Right renal cortex interstitium (tissue), 3 donors: ENCODE measurements at places on chromosomes 2 and 18.
A peak's percentile ranks its signal among the peaks of the same experiment; 100 is the strongest.

DNA sequence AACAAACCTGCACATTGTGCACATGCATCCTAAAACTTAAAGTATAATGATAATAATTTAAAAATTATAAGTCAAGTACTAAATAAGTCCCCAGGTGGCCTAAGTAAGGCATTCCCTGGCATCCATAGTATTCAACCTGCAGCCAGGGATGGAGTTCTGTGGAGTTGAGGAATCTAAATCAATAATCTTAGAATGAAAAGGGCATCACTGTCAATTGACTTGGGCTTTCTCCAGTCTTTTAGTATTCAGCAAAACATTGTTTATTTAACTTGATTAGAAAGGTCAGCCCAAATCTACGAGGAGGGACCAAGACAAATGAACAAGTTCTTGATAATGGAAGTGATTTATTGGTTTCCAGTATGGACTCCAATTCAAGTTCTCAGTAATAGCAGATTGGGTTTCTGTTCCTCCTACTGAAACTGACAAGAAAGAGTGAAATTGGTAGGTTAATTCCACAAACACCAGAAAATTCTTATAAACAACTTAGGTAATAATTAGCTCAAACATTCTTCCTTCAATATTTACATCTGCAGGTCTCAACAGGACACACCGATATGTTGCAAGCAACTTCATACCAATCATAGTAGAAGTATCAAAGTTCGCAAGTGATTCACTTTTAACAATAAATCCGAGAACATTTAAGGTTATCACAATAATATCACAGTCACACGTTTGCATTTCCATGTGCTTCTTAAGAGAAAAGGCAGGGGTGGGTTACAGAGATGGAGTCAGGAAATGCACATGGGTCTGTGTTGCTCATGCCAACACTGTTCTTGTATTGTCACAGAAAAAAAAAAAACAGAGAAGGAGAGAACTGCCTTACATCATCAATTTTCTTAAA lies 51.7 kb upstream of the EHBP1 start:
- DNase-seq, result no peak

DNA sequence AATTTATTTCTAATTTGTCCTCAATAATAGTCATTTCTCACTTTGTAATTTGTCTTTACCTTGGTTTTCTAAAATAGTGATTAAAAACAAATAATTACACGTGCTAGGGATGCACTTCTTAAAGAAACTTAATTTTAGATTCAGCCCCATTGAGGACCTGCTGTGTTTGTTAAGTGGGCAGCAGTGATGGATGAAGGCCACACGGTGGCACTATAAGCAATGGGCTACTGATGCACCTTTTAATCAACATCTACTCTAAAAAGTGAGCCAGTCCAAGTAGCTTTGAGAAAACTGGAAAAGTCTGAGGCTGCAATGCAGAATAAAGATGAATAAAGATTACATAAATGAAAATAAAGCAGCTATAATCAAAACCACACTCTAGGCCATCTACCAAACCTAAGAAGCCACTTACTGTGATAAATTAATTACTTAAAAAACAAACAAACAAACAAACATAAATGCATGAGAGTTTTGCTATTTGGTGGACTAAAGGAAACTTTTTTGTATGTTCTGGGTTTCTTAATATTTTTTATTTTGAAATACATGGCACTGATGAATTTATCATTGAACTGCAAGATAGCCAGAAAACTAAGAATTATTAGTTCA lies 89.3 kb downstream of the PDE11A start:
- DNase-seq, result peak; percentile 15

GRCh38 chr2:139480161-139480650 lies 700.0 kb upstream of the NXPH2 start:
- no peak for DNase-seq

DNA sequence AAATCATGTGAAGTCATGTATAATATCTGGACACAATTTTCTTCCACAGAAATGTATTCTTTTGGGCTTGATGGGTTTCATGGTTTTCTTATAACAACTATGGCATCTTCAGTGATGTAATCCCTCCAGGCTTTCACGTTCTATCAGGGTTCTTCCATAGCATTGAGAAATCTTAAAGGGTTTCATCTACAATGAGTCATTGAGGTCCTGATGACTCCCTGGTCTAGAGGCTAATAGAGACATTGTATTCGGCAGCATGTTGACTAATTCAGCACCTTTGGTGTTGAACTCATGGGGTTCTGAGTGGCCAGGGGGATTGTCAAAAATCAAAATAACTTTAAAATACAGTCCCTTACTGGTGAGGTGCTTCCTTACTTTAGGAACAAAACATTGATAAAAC lies 614.0 kb upstream of the CRIM1 start:
- no peak for DNase-seq

DNA sequence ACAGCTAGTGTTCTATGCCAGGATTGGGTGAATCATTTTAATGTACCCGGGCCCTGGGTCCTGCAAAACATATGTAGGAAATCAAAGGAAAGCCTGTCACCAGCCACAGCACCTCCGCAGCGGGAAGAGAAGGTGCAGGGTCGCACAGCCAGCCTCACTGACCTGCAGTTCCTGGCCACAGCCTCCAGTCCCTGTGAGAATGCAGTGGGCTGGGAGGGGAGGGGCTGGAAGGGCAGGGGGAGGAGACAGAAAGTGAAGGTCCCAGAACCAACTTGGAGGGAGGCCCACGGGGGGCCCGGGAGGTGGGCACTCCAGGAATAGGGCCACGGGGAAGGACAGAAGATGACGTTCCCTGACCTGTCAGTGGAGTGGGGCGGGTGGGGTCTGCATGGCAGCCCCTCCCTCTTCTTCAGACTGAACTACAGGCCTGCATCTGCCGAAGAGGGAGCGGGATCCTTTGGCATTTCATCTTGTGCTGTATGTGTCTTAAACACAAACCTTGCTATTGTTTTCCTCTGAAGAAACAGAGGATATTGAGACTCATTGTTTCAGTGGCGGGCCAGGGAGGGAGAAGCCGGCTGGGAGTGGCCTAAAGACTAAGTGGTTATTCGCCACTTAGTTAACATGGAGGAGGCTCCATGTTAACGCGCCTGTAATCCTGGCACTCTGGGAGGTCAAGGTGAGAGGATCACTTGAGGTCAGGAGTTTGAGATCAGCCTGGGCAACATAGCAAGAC lies 7.5 kb downstream of the MAL start:
- no peak for DNase-seq

DNA sequence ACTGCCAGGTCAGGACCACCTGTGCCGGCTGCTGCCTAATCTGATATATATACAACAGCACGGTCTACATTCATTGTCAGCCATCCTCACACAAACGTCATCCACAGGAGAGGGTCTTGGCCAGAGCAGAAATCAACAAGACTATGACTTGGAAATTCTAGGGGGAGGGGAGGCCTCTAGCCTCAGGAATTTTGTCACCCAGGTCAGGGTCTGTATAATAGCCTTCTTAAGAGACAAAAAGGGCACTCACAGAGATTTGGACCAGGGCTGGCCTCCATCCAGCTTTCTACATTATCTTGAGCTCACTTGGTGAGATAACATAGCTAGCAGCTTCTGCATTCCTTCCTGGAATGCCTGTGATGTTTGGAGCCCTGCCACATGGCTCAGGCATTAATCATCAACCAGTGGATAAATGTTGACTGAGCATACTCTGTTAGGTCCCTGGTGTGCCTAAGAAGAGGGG lies 50.4 kb upstream of the CTIF start:
- no peak for DNase-seq

GRCh38 chr2:226487573-226487972 lies 312.0 kb downstream of the IRS1 start:
- no peak for DNase-seq

DNA sequence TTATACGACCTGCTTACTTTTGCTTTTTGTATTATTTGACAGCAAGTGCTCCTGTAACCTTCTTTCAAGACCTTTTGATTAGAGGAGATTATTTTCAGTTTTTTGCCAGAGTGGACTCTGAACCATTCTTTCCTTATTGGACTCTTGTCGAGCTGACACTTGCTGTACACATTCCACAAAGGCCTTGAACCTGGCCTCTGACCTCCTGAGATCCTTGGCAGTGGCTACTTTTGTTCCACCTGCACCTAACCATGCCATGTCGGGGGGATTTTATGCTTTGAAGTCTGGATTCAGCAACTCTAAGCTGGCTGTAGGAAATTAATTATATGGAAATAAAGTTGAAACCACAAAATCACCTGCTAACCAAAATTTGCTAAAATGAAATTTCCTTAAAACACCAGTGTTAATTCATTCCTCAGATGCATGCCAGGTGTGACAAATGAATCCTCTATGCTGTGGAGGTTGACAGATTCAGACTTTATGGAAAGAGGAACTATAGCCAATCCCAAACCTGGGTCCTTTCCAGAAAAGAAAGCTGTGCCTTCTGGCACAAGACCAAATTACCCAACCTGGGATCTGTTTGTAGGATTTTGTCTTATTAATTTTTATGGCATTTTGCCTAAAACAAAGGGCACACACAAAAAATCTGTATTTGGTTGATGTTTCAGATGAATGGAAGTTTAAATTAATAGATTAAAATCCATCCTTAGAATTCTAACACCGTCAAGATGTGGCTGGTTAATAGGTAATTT lies 110.4 kb downstream of the CDC42EP3 start:
- DNase-seq, result no peak

- no peak for DNase-seq
These were observed 140.8 kb downstream of the BCL11A start for GRCh38 chr2:60412620-60413019.

- no peak for DNase-seq
These were observed 14.6 kb downstream of the NMUR1 start for GRCh38 chr2:231515603-231516002.

DNA sequence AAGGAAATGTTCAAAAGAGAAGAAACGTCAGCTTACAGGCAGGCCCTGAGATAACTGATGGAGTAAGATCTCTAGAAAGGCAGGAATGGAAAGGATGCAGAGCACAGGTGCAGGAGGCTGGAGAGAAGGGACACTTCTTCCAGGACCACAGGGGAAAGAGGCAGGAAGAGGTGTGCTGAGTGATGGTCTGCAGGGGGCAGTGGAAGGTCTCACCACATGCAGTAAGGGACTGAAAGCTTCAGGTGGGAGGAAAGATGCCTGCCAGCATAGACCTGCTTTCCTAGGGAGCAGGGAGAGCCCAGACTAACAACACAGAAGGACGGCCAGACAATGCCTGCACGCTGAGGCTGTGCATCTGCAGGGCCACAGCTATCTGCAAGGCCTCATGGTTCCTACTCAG lies 156.8 kb downstream of the L3MBTL4 start:
- no peak for DNase-seq

- no peak for DNase-seq
These were observed 330.7 kb downstream of the AGPS start for GRCh38 chr2:177723235-177723634.

GRCh38 chr2:38515155-38516074 lies 87.3 kb downstream of the HNRNPLL start:
- DNase-seq, result peak; percentile 67

DNA sequence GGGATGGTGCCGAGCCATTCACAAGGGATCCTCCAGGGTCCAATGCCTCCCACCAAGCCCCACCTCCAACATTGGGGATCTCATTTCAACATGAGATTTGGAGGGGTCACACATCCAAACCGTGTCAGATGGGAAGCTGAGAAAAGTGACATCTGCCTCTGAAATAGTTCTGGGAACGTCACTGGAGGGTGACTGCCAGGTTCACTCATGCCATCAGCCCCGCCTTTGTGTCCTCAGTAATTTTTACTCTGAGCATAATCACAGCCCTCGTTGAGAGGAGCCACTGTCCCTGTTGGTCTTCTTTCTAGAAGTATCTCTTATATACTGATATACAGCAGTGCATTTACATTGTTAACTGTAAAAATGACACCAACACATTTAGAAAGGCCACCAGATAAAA lies 67.4 kb downstream of the KLHL29 start:
- no peak for DNase-seq

- DNase-seq, result no peak
These were observed 674.3 kb upstream of the REG3G start for GRCh38 chr2:78351208-78351607.

DNA sequence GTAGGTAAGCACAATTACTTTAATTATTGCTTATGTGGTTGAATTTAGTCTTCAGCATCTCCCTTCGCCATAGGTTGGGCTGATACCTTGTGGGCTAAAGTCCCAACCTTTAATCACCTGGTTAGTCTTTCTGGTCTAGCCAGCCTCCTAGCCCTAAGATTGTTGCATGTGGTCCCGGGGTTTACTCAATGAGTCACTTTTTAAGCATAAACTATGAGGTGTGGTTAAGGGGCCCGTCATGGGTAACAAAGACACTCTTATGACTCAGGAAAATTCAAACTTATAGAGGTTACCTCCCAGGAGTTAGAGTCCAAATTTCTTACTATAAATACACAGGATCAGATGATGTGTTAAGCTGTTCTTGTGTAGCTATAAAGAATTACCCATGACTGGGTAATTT lies 841.6 kb downstream of the TRIB2 start:
- DNase-seq, result no peak

GRCh38 chr2:13046557-13047165 lies 329.9 kb downstream of the TRIB2 start:
- no peak for DNase-seq

GRCh38 chr2:232210306-232210705 lies 168.2 kb upstream of the ALPP start:
- DNase-seq, result no peak

GRCh38 chr2:153230977-153231376 lies 247.6 kb downstream of the RPRM start:
- no peak for DNase-seq

DNA sequence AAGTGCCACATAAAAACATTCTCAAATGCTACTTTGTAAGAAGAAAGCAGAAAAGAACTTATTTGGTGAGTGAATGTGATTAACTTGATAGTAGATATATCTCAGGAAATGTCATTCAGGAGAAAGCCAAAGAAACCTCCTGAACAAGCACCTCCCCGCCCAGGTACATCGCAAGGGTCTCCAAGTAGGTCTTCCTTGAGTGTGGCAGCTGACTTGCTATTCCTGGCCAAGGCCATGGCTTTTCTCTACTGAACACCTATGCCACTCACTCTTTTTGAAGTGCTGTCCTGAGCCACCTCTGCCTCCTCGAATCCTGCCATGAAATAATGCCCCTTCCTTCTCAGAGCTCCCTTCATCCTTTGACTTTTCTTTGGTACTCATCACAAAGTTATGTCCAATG lies 54.0 kb downstream of the NDUFA10 start:
- no peak for DNase-seq

DNA sequence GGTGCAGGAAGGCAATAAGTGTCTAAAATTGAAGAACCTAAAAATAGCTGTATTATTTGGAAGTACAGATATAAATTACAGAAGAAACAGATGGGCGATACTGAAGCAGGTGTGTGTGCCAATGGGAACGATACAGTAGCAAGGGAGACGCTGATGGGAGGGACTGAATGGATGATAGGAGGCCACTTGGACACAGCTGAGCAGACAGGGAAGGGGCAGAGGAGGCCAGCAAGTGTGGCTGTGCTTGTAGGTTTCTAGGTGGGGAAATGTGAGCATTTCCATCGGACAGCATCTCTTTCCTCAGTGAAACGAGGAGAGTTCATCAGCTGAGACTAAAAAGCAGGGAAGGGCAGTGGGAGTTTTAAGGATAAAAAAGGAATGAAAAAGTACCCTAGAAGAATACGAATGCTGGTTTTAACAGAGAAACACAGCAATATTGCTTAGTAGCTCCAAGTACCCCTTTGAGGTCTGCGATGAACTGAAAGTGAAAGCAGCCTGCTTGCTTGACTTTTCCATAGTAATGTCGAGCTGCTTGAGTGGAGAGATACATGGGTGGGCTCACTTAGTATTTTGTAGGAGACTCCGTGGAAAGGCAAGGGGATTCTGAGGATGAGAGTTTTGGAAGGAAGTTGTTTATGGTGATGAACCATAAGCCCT lies 91.7 kb upstream of the EPC2 start:
- no peak for DNase-seq
